ENCODE measurements at places on chromosomes 5 and 9. TPM values are rescaled to one million over a fixed set of nuclear protein-coding genes. Genes with fewer than 3 reads are reported as not detected.

Gene CER1
- total RNA-seq = not detected

DNA sequence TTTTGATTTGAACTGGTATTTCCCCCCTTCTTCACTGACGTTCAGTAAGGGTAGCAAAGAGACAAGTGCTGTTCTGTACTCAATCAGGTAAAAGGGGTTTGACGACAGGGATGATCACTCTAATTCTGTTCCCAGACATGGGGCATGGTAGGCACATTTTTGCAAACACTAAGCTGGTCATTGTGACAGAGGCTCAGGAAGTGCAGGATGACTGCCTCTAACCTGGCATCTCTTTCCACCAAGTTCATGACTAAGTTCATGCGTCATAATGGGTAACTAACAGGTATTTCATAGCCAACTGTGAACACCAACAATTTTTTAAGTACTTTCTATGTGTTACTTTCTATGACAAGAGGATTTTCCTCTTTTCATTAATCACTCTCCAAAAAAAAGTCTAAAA is 166.5 kb downstream of the MAPKAP1 start:
- H3K36me3 ChIP-seq = no peaks in the 10 kb centered on the region
- no peak for DNase-seq
- H3K4me1 ChIP-seq = peaks cover 35% of the 10 kb centered on the region
- no peak overlapping the region for H3K4me3 ChIP-seq
- no peaks in the 10 kb centered on the region for H3K27me3 ChIP-seq
- H3K27ac ChIP-seq = no peak overlapping the region

- H3K4me3 ChIP-seq = no peak overlapping the region
- no peaks in the 10 kb centered on the region for H3K4me1 ChIP-seq
- no peak overlapping the region for H3K27ac ChIP-seq
- no peaks in the 10 kb centered on the region for H3K27me3 ChIP-seq
- H3K36me3 ChIP-seq = peaks cover 7% of the 10 kb centered on the region
Measured at GRCh38 chr5:37520811-37521210, 141.7 kb downstream of the WDR70 start.

DNA sequence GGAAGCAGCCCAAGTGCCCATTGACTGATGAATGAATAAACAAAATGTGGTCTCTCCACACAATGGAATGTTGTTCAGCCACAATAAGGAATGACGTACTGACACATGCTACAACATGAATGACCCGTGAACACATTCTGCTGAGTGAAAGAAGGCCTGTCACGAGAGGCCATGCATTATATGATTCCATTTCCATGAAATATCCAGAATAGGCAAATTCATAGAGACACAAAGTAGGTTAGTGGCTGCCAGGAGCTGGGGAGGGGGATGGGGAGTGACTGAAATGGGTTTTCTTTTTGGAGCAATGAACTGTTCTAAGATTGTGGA is 41.4 kb downstream of the BICD2 start:
- peak overlapping the region; percentile 55 for H3K27ac ChIP-seq
- peaks cover 20% of the 10 kb centered on the region for H3K4me1 ChIP-seq
- H3K36me3 ChIP-seq = peaks cover 51% of the 10 kb centered on the region
- H3K27me3 ChIP-seq = no peaks in the 10 kb centered on the region

GRCh38 chr9:134328341-134328840 is 2.1 kb downstream of the RXRA start:
- H3K36me3 ChIP-seq = no peaks in the 10 kb centered on the region
- H3K4me3 ChIP-seq = peak overlapping the region; percentile 85
- peak overlapping the region; percentile 72 for H3K27ac ChIP-seq
- H3K27me3 ChIP-seq = no peaks in the 10 kb centered on the region
- no peak for DNase-seq
- peaks cover 60% of the 10 kb centered on the region for H3K4me1 ChIP-seq

Gene KCTD16
- 5.1 TPM for total RNA-seq

DNA sequence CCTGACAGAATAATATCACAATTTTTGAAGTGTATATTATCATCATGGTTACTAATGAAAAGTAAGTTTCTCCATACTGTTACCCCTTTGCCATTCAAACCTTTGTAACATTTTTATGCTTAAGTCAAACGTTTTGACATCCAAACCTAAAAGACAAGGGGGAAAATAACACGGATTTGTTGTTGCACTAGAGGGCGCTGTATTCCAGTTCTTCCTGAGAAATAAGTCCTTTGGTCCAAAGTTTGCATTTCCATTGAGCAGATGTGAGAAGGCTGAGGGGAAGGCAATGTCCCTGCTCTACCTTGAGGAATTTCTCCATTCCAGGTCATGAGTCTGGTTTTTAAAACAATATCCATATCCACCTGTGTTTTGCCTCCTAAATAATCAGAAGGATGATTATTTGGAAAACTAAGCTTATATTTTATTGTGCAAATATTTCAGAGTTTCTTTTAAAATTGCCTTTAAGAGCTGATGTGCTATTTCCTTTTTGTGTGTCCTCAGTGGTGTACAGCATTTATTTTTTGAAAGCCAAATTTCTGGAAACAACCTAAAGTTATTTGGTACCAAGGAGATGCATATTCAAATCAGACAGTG is 9.7 kb downstream of the LECT2 start:
- H3K4me1 ChIP-seq = no peaks in the 10 kb centered on the region
- H3K36me3 ChIP-seq = no peaks in the 10 kb centered on the region
- H3K27ac ChIP-seq = no peak overlapping the region
- DNase-seq = no peak

- peak within 1 kb of the TSS; percentile 84 for H3K27ac ChIP-seq
- H3K27me3 ChIP-seq = no peaks in the 10 kb centered on the region
- H3K4me3 ChIP-seq = peak within 1 kb of the TSS; percentile 94
- H3K36me3 ChIP-seq = no peaks in the 10 kb centered on the region
- peak; percentile 93 for DNase-seq
Measured at GRCh38 chr5:139648205-139649081, at the start of gene CXXC5. TSS of gene CXXC5 (plus strand) at chr5:139648349. CDS start at chr5:139680524, 32,175 bp downstream.
